Bronchus fibroblast of lung (primary cell): ENCODE measurements at places on chromosomes 7 and 10. TPM values are rescaled to one million over a fixed set of nuclear protein-coding genes. Genes with fewer than 3 reads are reported as not detected.

The HMX3 gene
- not detected in 2 replicates for total RNA-seq

The ARHGAP21 gene
- 54.0 and 59.0 TPM in 2 replicates for total RNA-seq

The HOXA6 gene
- total RNA-seq: 3.0 and 3.9 TPM in 2 replicates

The MYO1G gene
- total RNA-seq: under 0.01 TPM in 1 of 2 replicates, not detected in the other

The CALCR gene
- not detected in 2 replicates for total RNA-seq

The FKBP9 gene
- total RNA-seq: 122 and 127 TPM in 2 replicates

The FEZF1 gene
- not detected in 2 replicates for total RNA-seq

The LIPJ gene
- not detected in 2 replicates for total RNA-seq

The BMPER gene
- 0.34 and 0.74 TPM in 2 replicates for total RNA-seq
